ENCODE measurements at places on chromosomes 12 and 14. TPM values are rescaled to one million over a fixed set of nuclear protein-coding genes. Genes with fewer than 3 reads are reported as not detected.
A peak's percentile ranks its signal among the peaks of the same experiment; 100 is the strongest.

DNA sequence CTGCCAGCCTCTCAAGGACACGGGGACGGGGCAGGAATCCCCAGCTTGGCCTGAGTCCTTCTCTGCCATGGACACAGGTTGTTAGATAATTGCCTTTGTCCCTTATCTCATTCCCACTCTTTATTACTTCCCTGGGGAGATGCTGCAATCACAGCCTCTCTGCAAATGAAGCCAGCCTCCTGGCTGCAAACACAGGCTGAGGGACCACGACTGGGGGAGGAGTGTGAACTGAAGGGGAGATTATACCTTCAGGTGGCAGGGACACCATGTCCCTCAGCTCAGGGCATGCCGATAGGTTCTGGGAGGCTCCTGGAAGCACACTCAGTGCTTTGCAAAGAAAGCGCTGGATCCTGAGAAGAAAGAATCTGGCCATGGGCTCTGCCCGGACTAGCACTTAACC, 16.1 kb upstream of the CHGA start:
- no peak for DNase-seq

- DNase-seq = no peak
These were observed 44.6 kb downstream of the SFSWAP start for GRCh38 chr12:131755305-131756113.

- DNase-seq = no peak
These were observed 1674.7 kb upstream of the SEL1L start for GRCh38 chr14:83208341-83208740.

DNA sequence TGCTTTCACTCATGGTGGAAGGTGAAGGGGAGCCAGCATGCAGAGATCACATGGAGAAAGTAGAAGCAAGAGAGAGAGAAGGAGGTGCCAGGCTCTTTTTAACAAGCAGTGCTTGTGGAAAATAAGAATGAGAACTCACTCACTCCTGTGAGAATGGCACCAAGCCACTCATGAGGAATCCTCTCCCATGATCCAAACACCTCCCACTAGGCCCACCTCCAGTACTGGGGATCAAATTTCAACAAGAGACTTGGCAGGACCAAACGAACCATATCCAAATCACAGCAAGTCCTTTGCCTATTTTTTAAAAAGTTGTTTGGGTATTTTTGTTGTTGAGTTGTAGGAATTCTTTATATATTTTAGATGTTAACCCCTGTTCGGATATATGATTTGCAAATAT, 245.9 kb upstream of the ARID2 start:
- DNase-seq = no peak

- no peak for DNase-seq
These were observed 96.2 kb downstream of the NEDD1 start for GRCh38 chr12:97003276-97003675.

GRCh38 chr12:68727776-68728175, 18.2 kb upstream of the SLC35E3 start:
- DNase-seq = no peak

GRCh38 chr12:49292729-49293055, 2.3 kb upstream of the PRPH start:
- DNase-seq = no peak

DNA sequence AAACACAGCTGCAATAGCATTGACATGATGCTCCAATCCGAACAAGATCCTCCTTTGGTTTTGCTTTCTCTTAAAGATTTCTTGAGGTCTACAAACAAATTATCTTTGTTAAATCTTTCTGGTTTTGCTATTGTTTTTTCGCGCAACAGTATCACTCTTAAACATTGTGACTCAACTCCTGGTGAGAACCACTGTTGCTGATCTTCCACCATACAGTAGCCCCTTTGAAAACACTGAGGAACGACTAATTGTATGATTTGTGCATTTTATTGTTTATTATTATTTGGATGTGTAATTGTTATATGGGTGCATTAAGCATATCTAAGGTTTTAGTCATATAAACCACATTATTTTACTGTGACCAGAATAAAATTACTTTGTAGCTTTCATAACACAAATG, 282.8 kb downstream of the EGLN3 start:
- no peak for DNase-seq

DNA sequence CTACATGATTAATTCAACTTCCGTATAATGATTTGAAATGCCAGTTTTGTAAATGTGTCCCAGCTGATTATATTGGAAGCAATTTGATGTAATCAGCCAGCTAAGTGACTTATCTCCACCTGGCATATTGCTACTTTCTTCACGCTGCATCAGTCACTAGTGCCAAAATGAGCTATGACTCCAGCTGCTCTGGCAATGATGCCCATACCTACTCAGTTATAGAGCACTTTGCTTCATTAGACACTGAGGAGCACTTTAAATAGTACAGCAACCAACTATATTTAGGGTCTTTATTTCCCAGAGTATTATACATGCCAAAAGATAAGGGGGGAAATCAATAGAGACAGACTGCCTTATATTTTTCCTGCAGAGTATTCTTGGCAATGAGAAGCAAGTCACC, 67.9 kb upstream of the LIN7A start:
- DNase-seq = no peak

- DNase-seq = no peak
These were observed 173.8 kb downstream of the SYNE2 start for GRCh38 chr14:64026600-64026999.

DNA sequence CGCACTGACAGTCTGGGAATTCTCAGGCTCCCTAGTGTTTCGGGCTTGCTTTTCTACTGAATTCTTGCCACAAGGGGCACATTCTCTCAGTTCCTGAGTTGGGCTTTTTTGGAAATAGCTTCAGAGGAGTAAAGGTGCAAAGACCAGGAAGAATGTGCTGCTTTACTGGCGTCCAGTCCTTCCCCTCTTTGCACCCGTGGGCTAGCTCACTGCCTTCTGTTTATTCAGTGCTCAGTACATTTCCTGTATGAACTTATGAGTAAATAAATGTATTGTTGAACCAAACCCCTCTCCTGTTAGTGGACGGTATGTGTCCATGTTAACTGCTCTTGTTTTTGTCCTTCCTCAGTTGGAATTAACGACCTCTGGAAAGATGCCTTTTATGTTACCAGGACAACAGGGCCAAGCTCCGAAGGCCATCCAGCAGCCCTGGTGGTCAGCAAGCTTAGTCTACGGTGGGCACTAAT, 24.0 kb downstream of the GSG1 start:
- no peak for DNase-seq

- DNase-seq = no peak
These were observed 33.7 kb upstream of the SGPP1 start for GRCh38 chr14:63761351-63762117.

GRCh38 chr14:36524220-36524837, 4.3 kb upstream of the NKX2-1 start:
- peak; percentile 70 for DNase-seq

C12orf54 gene
- total RNA-seq = not detected

VEZT gene
- 69.9 TPM for total RNA-seq

PTPRO gene
- 10.6 TPM for total RNA-seq

CIPC gene
- 24.9 TPM for total RNA-seq

All from upper lobe of right lung (tissue), 1 donor.